Fibroblast of skin of left biceps (primary cell): ENCODE measurements at places on chromosomes 5 and 9.

GRCh38 chr5:150700246-150700593 is 642 bp downstream of the RBM22 start:
- no peak for DNase-seq

DNA sequence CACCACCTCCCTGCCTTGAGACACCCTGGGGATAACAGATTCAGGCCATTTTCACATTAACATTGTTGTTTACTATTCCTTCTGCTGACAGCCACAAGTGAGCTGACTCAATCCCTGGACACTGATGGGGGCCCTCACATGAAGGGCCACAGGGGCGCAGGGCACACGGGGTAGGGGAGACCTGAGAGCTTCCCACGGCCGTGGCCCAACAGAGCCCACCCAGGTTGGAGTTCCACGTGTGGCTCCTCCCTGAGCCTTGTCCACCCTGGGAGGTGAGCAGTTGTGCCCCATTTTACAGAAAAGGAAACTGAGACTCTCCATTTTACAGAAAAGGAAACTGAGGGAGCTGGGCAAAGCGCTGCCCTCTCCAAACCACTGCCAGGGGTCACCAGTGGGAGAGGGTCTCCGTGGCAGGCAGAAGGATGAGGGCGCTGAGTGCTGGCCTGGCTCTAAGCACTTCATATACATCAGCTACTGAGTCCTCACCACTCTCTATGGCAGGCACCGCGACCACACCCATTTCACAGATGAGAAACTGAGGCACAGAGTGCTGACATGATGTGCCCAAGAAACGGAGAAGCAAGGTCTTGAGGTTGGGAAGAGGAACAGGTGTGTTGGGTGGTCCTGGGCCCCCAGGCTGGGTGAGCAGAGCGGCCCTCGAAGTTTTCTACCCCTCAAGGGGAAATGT is 2.3 kb downstream of the NINJ1 start:
- no peak for DNase-seq

DNA sequence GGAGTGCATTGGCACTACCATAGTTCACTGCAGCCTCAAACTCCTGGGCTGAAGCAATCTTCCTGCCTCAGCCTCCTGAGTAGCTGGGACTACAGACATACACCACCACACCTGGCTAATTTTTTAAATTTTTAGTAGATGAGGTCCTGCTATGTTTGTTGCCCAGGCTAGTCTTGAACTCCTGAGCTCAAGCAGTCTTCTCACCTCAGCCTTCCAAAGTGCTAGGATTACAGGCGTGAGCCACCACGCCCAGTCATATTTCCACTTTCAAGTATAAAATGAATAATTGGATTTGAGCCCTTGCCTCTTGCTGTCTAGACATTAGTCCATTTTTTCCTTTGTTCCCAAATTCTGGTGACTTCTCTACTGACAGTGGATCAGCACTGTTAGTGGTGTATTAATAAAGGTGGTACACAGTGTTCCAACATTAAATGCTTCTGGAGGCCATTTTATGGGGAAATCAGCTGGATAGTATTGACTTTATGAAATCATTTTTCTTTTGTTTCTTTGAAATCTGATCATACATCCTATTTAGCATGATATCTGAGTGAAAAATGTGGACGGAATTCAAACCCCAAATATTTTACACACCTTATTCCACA is 15.9 kb downstream of the ATP6V0E1 start:
- no peak for DNase-seq

- DNase-seq = no peak
These were observed 1.7 kb downstream of the CKMT2 start for GRCh38 chr5:81234801-81235200.

DNA sequence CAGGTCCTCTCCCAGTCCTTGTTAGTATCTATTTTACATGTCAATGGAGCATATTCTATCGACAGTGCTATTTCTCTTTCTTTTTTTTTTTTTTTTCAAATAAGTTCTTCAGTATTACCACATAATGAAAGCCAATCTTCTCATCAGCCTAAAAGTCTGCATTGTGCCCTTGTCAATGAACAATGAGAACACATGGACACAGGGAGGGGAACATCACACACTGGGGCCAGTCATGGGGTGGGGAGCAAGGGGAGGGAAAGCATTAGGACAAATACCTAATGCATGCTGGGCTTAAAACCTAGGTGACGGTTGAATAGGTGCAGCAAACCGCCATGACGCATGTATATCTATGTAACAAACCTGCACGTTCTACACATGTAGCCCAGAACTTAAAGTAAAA is 47.7 kb upstream of the TEX48 start:
- no peak for DNase-seq

- DNase-seq = no peak
These were observed 37.8 kb upstream of the CARTPT start for GRCh38 chr5:71681296-71681695.

- no peak for DNase-seq
These were observed 46.0 kb downstream of the NDST1 start for GRCh38 chr5:150553911-150554310.

DNA sequence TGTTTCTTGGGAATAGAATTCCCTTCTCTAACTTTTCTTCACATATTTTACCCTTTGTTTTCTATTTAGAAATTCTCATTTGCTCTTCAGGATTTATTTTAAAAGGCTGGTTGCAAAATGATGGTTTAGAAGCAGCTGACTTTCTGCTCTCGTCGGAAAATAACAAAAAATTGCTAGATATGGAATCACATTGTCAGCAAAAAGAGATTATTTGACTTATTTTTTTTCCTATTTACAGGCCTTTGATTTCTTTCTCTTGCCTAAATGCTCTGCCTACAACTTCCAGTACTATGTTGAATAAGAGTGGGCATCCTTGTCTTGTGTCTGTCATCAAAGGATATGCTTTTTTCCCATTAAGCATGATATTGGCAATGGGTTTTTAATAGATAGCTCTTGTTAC is 1619.1 kb upstream of the ACO1 start:
- DNase-seq = no peak

DNA sequence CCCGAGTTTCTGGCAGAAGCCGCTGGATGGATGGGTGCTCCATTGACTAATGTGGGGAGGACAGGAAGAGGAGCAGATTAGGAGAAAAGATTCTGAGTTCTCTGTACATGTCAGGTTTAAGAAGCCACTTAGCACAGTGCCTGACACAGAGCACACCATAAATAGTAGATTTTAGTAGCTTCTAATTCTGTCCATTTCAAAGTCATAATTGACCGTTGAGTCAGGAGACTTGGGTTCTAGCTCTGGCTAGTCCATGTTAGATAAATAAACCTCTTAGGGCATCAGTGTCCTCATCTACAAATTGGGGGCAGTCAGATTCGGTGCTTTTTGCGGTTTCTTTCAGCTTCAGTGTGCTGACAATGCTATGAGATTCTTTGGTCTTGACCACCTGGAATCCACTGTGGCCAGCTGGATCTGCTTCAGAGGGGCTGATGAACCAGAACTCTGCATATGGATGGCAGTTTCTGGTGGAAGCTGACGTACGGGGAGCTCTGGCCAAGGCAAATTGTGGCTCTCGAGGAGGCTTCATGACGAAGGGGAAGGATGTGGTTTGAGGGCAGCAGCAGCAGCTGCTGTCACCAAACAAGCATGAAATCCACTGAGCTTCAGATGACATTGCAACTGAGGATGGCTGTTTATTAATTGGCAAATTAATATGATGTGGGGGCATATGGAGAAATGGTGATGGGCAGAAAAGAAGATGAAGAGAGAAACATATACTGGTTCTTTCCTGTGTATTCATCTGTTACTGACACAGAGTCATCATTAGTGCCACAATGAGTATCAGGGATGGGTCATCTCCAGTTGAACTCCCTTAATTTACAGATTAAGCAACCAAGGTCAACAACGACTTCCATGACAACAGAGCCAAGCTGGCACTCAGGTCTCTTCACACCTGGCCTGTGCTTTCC is 134.4 kb downstream of the AOPEP start:
- no peak for DNase-seq

DNA sequence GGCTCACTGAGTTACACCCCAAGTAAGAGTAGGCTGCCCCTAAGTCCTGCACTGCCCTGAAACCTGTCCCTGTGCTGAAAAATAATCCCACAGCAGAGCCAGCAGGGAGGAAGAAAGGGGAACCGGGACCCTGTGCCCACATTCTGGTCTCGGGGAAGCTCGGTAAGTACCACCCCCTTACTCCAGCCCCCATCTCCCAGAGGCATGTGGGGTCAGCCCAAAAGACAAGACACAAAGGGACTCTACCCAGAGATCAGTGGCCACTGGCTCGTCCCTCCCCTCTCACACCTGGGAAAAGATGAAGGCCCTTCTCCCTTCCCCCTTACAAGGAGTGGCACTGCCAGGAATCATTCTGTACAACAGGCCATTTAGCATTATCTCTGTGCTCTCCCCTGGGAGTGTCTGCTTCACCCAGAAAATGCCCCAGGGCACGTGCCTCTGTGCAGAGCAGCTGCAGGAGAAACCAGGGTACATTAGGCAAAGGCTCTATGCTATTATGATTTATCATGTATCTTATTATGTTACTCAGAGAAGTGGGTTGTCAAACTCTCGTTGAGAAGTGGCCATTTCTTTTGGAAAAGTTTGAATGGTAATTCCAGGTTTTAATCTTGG is 71.3 kb downstream of the NDFIP1 start:
- DNase-seq = no peak

- no peak for DNase-seq
These were observed 157.8 kb downstream of the MED10 start for GRCh38 chr5:6220346-6221088.

GRCh38 chr5:163633926-163634460 is 128.6 kb downstream of the MAT2B start:
- DNase-seq = no peak

- no peak for DNase-seq
These were observed 55.2 kb downstream of the GLDC start for GRCh38 chr9:6590334-6590733.

DNA sequence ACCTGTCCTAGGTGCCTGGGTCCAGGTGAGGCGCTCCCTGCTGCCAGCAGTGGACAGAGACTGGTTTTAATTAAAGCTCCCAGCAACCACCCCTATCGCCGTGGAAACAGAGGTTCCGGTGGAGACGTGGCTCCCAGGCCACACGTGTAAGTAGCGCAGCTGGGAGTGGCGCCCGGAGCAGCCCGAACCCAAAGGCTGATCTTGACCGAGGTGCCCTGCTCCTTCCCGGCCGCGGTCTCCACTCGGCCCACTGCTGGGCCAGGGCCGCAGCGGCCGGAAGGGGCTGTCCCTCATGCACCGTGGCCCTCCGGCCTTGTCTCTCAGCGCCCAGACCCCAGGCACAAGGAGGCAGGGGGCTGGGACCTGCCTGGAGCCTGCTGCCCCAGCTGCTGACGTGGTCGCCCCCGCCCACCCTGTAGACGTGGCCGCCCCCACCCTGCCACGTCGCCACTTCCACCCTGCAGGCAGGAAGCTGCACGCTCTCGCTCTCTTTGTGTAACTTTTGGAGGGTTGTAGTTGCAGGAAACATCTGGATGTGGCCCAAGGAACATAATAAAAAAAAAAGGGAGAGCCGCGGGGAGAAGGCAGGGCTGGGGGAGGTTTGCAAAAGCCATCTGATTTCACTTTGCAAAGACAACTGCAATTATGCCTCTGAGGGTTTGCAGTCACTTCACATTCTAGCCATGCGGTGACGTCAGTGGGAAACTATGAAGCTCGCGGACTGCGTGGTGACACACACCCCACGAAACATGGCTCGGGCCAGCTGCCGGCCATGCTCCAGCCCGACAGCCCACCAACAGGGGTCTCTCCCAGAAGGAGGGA is 129.9 kb downstream of the RXRA start:
- peak; percentile 99 for DNase-seq

GRCh38 chr5:119396030-119396664 is 40.3 kb downstream of the TNFAIP8 start:
- DNase-seq = no peak

GRCh38 chr5:76571559-76571958 is 51.6 kb downstream of the F2RL2 start:
- DNase-seq = no peak

- DNase-seq = peak; percentile 47
These were observed 69.2 kb upstream of the PLPP1 start for GRCh38 chr5:55603922-55604321.

- DNase-seq = no peak
These were observed 99.2 kb downstream of the ZNF462 start for GRCh38 chr9:106962122-106962521.

- no peak for DNase-seq
These were observed 158.8 kb upstream of the SPEF2 start for GRCh38 chr5:35458824-35459207.

- DNase-seq = no peak
These were observed 5.6 kb upstream of the CCDC152 start for GRCh38 chr5:42751044-42751443.

GRCh38 chr9:124411514-124412227 is 3.6 kb downstream of the PSMB7 start:
- DNase-seq = no peak

- DNase-seq = peak; percentile 70
These were observed 50.0 kb upstream of the SLC25A51 start for GRCh38 chr9:37953775-37954437.

GRCh38 chr9:117744369-117744768 is 40.2 kb downstream of the TLR4 start:
- no peak for DNase-seq

- DNase-seq = no peak
These were observed 52.9 kb upstream of the ZNF366 start for GRCh38 chr5:72559866-72560766.

GRCh38 chr5:107263387-107264018 is 407.2 kb downstream of the EFNA5 start:
- no peak for DNase-seq
